ENCODE measurements at places on chromosomes 4 and X.
A peak's percentile ranks its signal among the peaks of the same experiment; 100 is the strongest.

DNA sequence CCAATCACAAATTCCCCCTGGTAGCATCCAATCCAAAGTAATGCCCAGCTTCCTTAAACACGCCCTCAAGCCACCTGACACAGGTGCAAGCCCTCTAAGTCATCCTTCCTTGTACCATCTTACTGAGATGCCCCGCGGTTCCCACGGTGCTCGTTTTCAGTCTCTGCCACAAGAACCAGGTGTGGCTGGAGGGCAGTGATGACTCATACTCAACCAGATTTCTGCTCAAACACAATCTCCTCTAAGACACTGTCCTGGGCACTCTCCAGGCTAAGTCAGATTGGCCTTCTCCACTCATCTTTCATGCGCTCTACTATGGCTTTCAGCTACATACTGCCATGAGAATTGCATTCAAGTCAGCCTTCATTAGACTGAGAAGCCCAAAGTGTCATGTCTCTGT, 3.5 kb downstream of the SH3KBP1 start:
- DNase-seq: no peak

- no peak for DNase-seq
Observed at GRCh38 chrX:108701633-108702032, 34.7 kb downstream of the IRS4 start.

DNA sequence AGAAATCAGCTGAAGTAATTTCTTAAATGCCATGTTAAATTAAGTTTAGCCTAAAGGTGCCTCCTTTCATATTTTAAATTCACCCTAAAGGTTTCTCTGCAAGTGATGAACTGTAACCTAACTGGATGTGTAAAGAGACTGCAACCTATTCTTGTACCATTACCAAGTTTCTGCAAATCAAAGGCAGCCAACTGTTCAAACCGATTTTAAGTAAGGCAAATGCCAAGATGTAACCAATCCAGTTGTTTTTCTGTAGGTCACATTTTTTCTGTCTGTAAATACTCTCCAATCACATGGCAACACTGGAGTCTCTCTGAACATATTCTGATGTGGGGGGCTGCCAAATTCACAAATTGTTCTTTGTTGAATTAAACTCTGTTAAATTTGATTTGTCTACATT, 42.4 kb upstream of the FGF2 start:
- no peak for DNase-seq

GRCh38 chr4:55393461-55394320, 2.1 kb upstream of the TMEM165 start:
- DNase-seq: no peak

DNA sequence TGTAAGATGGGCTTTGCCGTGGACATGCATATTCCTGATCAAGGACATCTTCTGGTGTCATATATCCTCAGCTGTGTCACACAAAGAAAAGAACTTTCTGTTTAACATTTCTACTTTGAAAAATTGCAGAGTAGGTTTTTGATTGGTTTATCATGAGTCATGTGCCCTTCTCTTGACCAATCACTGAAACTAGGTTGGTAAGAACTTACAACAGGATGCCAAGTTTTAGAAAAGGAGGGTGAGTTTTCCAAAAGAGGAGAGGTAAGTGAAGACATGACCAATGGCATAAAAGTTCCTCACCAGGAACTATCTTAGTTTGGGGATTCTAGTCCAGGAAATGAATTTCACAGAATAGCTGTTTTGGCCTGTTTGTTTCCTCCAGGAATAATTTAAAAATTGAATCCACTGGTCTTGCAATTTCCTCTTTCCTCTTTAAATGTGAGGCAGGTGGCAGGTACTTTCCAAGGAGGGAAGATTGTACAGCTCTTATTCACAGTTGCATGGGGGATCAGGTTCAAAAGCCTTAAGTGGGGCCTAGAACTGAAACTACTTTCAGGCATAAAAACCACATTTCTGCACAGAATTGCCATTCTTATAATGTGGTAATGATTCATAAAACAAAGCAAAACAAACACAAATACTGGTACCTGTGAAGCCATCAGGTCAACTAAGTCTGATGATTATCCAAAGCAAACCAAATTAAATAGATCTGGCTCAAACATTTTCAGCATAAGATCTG, 1114.5 kb upstream of the LCORL start:
- DNase-seq: no peak

DNA sequence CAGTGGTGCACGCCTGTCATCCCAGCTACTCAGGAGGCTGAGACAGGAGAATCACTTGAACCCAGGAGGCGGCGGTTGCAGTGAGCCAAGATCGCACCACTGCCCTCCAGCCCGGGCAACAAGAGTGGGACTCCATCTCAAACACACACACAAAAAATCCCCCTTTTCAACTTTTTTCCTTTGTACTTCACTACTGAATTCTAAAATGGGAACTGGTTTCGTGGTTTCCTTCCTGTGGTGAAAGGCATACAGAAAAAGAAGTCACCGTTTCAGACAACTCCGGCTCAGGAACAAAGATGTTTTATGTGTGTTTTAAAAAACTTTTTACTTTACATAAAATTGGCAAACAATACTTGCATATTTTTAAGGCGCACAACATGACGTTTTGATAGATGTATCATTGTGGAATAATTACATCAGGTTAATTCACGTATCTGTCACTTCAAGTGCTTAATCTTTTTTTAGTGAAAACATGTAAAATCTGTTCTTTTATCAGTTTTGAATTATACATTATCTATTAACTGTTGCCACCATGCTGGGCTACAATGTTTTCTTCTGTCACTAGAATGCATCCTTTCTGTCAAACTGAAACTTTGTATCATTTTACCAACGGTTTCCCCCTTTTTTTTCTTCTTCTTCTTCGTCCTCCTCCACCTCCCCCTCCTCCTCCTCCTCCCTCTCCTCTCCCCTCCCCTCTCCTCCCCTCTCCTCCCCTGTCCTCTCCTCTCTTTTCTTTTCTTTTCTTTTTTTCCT, 186.0 kb downstream of the CRLF2 start:
- DNase-seq: no peak

- DNase-seq: no peak
Observed at GRCh38 chr4:75948822-75949444, 8.1 kb upstream of the NAAA start.

GRCh38 chrX:16023790-16024734, 99.3 kb upstream of the GRPR start:
- no peak for DNase-seq

GRCh38 chr4:104941661-104942062, 205.0 kb upstream of the TET2 start:
- DNase-seq: no peak

GRCh38 chr4:107740950-107741701, 21.1 kb upstream of the PAPSS1 start:
- DNase-seq: no peak

DNA sequence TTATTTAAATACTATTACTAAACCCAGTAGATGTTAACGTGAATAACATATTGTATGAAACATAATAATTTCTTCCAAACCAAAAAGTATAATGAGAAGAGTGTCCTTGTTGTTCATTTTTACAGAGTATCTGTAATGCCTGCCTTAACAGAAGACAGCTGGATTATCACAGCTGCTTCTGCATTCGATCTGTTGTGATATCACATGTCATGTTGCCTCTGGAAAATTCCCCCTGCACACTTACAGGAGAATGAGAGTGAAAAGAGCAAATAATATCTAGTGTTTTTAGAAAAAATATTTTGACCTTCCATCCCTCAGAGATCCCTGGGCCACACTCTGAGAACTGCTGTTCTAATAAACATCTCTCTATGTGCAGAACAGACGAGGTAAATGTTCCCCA, 240.1 kb upstream of the NOCT start:
- DNase-seq: no peak

DNA sequence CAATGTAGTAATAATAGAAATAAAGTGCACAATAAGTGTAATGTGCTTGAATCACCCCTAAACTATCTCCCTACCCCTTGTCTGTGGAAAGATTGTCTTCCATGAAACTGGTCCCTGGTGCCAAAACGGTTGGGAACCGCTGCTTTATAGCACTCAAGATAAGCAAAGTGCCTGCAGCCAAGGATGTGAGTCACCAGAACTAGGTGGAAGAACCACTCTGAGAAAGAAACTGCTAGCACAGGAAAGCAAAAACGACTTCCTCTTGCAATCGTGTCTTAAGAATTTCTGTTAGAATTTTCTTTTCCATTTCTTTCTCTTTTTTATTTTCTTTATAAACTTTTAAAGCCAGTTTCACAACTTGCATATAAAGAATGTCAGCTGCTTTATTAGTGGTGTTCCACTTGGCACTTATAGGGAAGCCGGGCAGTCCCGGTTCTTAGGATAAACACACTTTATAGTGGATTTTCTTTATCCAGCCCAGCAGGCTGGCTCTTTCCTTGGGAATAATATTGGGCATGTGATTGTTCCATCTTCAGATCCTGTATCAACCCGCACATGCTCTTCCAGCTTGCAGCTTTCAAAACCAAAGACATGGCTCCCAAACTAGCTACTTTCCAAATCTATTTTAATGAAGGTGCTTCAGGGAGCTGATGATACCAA, 32.3 kb upstream of the CXCL8 start:
- no peak for DNase-seq

GRCh38 chr4:181272422-181272821, 970.8 kb upstream of the TENM3 start:
- DNase-seq: no peak

- DNase-seq: no peak
Observed at GRCh38 chr4:90996813-90997212, 869.6 kb downstream of the CCSER1 start.

- peak; percentile 46 for DNase-seq
Observed at GRCh38 chr4:165207431-165208220, at the start of gene KLHL2. Gene KLHL2 (plus strand): TSS chr4:165207561. CDS start chr4:165207877, 316 bp downstream.

- DNase-seq: no peak
Observed at GRCh38 chr4:109009909-109010308, 247.1 kb upstream of the ETNPPL start.

DNA sequence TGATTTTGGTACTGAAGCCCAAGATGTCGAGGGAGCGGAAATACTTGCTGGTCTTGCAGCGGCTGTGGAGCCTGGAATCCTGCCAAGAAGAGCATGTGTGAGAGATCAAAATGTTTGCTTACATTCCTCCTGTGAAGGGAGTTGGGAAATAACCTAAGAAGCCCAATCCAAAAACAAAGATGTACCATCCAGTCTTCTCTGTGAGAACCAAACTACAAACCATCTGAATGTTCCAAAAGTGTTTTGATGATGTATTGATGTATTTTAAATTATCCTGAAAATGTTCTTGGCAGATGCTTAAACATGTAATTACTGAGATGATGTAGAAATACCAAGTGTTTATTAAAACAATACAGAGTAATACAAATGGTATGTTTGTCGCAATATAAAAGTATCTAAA, 10.1 kb upstream of the ADH1A start:
- no peak for DNase-seq

GRCh38 chrX:14941301-14941700, 68.1 kb downstream of the MOSPD2 start:
- no peak for DNase-seq

DNA sequence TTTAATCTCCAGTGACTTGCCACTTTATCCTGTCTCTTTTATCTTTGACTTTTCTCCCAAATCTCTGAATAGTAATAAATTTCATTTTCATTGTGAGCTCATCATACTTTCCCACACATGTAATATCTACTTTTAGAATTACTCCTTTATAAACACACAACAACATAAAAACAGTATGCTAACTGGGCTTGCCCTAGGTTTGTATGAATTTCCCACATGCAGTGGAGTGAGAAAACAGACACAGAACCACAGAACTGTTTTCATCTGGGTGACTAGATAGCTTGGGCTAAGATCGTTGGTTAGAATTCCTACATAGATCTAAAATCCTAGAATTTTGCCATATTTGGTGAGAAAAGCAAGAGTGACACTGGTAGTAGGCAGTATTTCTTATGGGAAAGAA, 409.5 kb downstream of the SPRY1 start:
- DNase-seq: no peak

- DNase-seq: no peak
Observed at GRCh38 chr4:96354036-96354712, 514.3 kb downstream of the PDHA2 start.

DNA sequence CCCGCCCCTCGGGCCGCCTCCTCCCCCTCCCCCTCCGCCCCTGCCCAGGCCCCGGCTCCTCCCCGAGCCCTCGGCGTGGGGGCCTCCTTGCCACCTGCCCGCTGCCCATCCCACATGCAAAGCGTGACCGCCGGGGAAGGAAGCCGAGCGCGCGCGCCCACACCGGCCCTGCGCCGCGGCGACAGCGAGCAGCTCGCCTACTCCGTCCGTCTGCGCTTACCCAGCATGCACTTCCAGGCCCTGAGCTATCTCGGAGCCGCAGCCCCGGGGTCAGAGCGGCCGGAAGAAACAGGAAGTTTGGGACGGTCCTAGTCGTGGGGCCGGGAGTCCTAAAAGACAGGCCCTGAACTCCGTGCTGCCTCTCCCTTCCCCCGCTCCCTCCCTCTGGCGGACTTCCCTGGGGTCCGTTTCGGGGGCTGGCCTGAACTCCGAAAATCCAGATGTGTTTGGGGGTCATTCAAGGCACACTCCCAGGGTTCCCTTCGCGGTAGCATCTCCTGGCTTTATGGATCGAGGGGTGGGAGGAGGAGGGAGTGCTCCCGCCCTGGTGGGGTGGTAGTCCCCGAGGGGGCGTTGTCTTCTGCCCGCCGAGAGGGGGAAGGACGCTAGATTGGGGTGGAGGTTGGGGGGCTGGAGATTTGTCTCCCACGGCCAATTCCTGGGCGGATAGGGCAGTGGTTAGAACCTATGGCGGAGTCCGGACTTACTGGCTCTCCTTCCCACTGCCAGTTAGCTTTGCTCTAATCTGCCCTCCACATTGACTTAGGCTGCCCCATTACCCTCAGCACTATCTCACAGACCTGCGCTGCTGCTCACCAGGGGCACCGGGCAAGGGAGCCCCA, 25.0 kb upstream of the BCORL1 start:
- no peak for DNase-seq

DNA sequence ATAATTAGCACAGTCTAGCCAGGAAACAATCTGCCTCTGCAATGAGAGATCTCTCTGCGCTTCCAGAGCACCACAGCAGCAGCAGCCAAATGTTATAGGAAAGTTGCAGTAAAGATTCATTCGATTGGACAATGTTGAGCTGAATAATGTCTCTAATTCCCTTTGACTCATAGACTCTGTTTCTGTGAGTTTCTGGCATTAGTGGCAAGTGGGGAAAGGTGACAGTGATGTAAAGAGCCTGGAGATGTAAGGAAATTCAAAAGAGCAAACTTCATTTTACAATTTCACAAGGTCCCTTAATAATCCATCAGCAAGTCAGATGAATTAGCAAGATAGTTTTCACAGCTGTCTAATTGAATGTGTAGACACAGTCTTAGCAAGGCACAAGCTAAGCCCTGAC, 184.4 kb downstream of the VEGFC start:
- no peak for DNase-seq

- no peak for DNase-seq
Observed at GRCh38 chr4:77699731-77700210, 94.2 kb downstream of the CXCL13 start.

GRCh38 chr4:102344520-102344953, 745 bp downstream of the SLC39A8 start:
- DNase-seq: peak; percentile 45

- DNase-seq: no peak
Observed at GRCh38 chr4:18138076-18138665, 116.6 kb upstream of the LCORL start.

GRCh38 chr4:185718578-185719499, 93.2 kb downstream of the SORBS2 start:
- no peak for DNase-seq

Measured in stimulated activated CD8-positive, alpha-beta memory T cell treated with anti-CD3 and anti-CD28 coated beads, Interleukin-12 subunit alpha, Interleukin-12 subunit beta, amount 100 ng/mL, for 1 hour (primary cell).